A549 treated with CORT108297 at 1 μM for 4 hours (cell line): ENCODE measurements at places on chromosomes 5 and 9. TPM values are rescaled to one million over a fixed set of nuclear protein-coding genes. Genes with fewer than 3 reads are reported as not detected.

The SLC6A7 gene
- total RNA-seq: 0.02 to 0.05 TPM (median 0.03 TPM) in 4 of 5 replicates, not detected in the other

The ANKRD33B gene
- 8.2 to 12.4 TPM (median 10.8 TPM) in 5 replicates for total RNA-seq

The RGS7BP gene
- total RNA-seq: not detected in 5 replicates

The FAM170A gene
- total RNA-seq: not detected in 5 replicates

The CCDC127 gene
- total RNA-seq: 6.0 to 7.2 TPM (median 6.8 TPM) in 5 replicates

The NDUFS6 gene
- 107 to 136 TPM (median 117 TPM) in 5 replicates for total RNA-seq

The MELK gene
- 62.8 to 88.5 TPM (median 71.3 TPM) in 5 replicates for total RNA-seq

The KYAT1 gene
- 8.4 to 10.0 TPM (median 9.5 TPM) in 5 replicates for total RNA-seq

The ASPN gene
- not detected in 5 replicates for total RNA-seq

The EGR1 gene
- 7.1 to 12.8 TPM (median 9.9 TPM) in 5 replicates for total RNA-seq

The NRG2 gene
- total RNA-seq: 1.7 to 2.4 TPM (median 2.1 TPM) in 5 replicates

The STPG3 gene
- 0.07 TPM in 1 of 5 replicates, not detected in the others for total RNA-seq

The PKN3 gene
- 11.0 to 19.9 TPM (median 15.3 TPM) in 5 replicates for total RNA-seq

The ITGA1 gene
- total RNA-seq: 1.0 to 1.5 TPM (median 1.1 TPM) in 5 replicates

The PPP1R26 gene
- total RNA-seq: 15.6 to 21.1 TPM (median 20.0 TPM) in 5 replicates

The INSL6 gene
- total RNA-seq: not detected in 5 replicates

The PALM2AKAP2 gene
- 0.06 to 0.68 TPM (median 0.25 TPM) in 5 replicates for total RNA-seq

The INSL4 gene
- 14.2 to 17.2 TPM (median 16.6 TPM) in 5 replicates for total RNA-seq

The TMEM250 gene
- total RNA-seq: 32.2 to 54.1 TPM (median 47.9 TPM) in 5 replicates

The DOCK8 gene
- 0.23 to 0.76 TPM (median 0.32 TPM) in 5 replicates for total RNA-seq

The CD72 gene
- total RNA-seq: 0.06 to 0.18 TPM (median 0.12 TPM) in 4 of 5 replicates, not detected in the other

The SREK1 gene
- 25.6 to 35.3 TPM (median 33.0 TPM) in 5 replicates for total RNA-seq

The TAF1L gene
- 0.01 TPM in 1 of 5 replicates, not detected in the others for total RNA-seq

The OR1J2 gene
- total RNA-seq: not detected in 5 replicates

The EQTN gene
- not detected in 5 replicates for total RNA-seq
